Kidney capillary endothelial cell (primary cell): ENCODE measurements at places on chromosomes 12 and 14.

GRCh38 chr14:63388766-63389431 lies 70.2 kb upstream of the GPHB5 start:
- peak; percentile 47 for DNase-seq

DNA sequence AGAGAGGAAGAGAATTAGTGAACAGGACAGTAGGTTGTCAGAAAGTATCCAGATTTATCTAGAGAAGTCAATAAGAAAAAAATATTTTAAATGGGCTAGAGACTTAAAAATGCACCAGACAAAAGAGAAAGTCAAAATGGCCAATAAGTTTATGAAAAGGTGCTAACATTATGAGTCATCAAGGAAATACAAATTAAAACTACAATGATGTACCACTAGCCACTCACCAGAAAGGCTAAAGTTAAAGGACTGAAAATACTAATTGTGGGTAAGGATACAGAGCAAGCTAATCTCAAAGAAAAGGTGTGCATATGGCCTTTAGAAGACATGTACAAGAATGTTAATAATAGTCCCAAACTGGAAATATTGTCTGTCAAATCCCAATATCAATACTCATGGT lies 37.7 kb downstream of the C12orf50 start:
- no peak for DNase-seq

DNA sequence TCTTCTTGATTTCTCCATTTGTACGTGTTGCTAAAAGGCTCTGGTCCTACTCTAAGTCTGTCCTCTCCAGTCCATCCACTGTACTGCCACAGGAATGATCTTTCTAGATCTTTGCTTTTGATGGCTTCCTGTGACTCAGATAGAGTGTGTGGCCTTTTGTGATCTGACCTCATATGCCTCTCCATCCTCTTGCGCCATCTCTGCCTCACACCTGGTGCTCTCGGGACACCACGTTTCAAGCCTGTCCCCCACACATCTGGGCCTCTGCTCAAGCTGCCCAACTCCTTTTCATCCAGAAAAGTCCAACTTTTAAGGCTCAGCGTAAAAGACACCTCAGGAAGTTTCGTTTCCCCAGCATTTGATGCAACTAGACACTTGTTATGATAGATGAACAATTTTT lies 39.0 kb downstream of the DCAF4 start:
- DNase-seq = peak; percentile 35

- DNase-seq = no peak
Measured at GRCh38 chr14:53128303-53129028, 24.7 kb downstream of the DDHD1 start.

- DNase-seq = no peak
Measured at GRCh38 chr12:49415521-49415970, 48.3 kb downstream of the SPATS2 start.

GRCh38 chr14:51860164-51860824 lies at the start of gene GNG2:
Gene GNG2 (plus strand): TSS chr14:51860612. CDS start chr14:51950679, 90,067 bp downstream.
- DNase-seq = peak; percentile 78

GRCh38 chr14:56199982-56200577 lies 81.9 kb downstream of the PELI2 start:
- no peak for DNase-seq

DNA sequence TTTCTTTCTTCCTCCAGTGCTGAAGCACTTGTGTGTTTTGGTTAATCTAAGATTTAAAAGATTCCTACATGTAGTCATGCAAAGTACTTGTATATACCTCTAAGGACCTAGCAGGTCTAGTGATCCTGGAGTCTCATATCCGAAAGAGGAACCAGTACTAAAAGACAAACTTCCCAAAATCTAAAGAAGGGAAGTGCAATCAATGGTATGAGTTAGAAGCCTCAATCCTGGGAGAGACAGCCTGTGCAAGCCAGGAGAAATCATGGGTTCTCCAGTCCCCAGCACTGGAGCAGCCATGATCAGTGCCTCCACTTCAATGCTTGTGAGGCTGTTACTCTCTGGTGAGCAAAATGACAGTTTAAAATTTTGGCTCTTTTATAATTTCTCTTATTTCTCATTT lies 277.4 kb downstream of the DAD1 start:
- no peak for DNase-seq
